ENCODE measurements at places on chromosomes 13 and 19.
A peak's percentile ranks its signal among the peaks of the same experiment; 100 is the strongest.

DNA sequence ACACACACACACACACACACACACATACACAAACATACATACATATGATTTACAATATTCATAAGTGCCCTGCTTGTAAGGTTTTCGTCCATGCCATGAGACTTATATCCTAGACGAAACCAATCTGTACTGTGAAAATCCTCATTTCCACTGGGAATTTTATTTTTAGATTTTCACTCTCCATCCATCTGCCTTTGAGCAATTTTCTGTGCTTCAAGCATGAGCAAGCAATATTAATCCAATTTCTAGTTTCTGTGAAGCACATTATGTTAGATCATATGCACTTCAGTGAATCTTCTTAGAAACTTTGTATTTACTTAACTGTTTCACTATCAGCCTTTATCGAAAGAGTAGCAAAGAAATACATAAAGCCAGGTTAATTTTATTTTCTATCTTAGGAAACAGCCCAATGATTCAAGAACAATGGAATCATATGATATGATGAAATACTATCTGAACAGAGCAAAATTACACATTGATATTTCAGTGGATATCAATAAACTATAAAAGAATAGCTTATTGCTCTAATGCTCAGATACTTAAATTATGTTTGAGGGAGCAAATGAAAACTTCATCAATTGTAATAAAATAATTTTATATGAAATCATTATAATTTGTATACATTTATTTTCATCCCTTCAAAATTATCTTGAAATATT is 1100.7 kb upstream of the MIR17HG start:
- no peak for DNase-seq

DNA sequence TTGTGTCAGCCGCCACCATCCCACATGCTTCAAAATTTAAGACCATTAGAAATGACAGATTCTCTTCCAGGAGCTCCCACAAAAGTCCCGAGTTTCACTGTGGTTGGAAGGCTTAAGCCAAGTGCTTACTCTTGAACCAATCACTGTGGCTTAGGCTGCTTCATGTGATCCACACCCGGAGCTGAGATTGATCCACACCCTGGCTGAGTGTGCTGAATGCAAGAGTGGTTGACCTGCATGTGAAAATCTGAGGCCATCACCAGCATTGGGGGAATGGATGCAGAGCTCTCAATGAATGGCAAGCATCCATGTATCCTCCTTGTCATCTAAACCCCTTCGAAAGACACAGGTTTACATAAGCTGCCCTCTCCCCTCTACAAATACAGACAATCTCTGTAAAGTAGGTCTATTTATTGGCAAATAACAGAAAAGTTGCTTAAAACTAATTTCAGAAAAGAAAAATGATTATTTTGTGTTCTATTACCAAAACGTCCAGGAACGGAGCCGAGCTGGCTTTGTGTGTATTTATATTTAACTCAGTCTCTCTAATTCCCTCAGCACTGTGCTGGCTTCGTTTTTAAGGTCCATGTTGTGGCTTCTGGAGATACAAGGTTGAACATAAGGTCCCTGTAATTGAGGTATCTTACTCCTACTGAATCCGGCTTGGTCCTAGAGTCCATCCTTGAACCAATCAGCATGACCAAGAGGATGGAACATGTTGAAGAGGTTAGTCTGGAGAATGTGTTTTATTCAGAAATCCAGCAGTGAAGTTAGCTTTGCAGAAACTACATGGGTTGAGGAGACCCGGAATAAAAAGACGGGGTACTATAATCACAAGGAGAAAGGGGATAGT is 332.4 kb downstream of the LIG4 start:
- DNase-seq = no peak

- DNase-seq = no peak
Measured at GRCh38 chr13:85108356-85108755, 690.9 kb downstream of the SLITRK6 start.

DNA sequence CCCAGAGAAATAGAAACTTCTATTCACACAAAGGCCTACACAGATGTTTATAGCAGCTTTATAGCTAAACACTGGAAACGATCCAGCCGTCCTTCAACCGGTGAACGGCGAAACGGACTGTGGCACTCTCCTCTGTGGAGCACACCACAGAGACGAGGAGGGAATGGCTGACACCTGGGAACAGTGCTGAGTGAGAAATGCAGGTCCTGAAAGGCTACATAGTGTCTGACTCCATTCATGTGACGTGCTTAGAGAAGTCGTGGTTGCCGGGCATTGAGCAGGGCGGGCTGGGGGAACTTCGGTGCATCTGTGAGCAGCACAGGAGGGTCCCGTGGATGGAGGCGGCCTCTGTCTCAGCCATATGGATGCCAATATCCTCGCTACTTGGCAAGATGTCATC is 3.1 kb upstream of the GRK1 start:
- no peak for DNase-seq

GRCh38 chr19:34220472-34221063 is 33.8 kb upstream of the GARRE1 start:
- DNase-seq = peak; percentile 21

GRCh38 chr13:112942689-112943308 is 26.2 kb upstream of the MCF2L start:
- DNase-seq = peak; percentile 94

- DNase-seq = no peak
Measured at GRCh38 chr19:16339361-16339725, 14.7 kb downstream of the KLF2 start.

DNA sequence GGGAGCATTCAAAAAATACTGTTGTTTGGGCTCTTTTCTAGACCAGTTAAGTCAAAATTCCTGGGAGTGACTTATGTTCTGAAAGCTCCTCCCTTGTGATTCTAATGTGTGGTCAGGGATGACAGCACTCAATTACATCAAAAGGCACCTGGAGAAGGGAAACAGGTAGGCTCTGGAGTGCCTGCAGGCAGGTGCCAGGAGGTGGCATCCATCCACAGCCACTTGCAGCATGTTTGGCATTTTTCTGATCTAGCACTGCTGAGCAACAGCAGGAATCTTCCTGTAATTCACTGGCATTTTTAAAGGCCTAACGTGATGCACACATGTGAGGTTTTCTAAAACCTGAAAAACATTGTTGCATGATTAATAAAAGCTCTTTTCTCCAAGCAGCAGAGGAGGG is 94.6 kb downstream of the CCNA1 start:
- no peak for DNase-seq

- no peak for DNase-seq
Measured at GRCh38 chr19:7199613-7200533, 94.3 kb downstream of the INSR start.

DNA sequence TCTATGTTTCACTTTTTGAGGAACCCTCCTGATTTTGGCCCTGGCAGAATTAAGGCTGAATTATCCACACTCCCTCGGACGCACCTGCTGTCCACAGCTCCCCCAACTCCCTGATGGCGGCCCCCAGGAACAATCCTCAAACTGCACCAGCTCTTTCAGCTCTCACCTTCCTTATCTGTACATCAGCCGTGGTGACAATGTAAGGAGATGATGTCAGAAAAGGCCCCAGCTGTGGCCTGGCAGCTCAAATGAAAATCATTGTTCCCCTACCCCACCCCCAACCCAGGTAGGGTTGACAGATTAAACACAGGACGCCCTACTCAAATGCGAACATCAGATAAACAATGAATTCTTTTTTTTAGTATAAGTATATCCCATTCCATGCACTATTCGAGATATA is 35.0 kb upstream of the KLF2 start:
- no peak for DNase-seq

GRCh38 chr13:25756912-25757311 is 294.9 kb downstream of the SHISA2 start:
- DNase-seq = no peak

- no peak for DNase-seq
Measured at GRCh38 chr13:50419896-50420295, 404.7 kb downstream of the KCNRG start.

DNA sequence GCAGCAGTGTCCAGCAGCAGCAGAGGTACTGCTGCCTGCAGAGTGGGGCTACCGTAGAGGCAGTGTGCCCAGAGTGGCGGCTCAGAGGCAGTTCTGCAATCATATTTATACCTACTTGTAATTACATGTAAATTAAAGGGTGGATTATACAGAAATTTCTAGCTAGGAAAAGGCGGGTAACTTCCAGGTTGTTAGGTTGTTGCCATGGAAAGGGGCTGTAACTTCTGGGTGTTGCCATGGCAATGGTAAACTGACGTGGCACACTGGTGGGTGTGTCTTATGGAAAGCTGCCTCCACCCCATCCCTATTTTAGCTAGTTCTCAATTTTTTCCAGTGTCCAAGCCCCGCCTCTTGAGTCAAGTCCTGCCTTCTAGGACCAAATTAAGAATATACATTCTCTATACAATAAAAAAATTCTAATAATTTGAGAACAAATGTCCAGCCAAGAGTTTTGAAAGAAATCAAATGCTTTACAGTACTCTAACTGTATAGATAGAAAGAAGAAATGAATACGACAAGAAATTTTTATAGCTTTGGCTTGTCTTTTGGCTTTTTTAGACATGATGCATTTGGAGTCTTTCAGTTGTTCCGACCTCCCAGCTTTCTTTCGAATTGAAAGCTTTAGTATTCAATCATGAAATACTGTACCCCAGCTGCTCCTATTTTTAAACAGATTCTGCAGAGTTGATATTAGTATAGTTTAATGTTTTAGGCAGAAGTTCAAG is 816.6 kb downstream of the DIAPH3 start:
- DNase-seq = no peak

- DNase-seq = no peak
Measured at GRCh38 chr19:5628919-5629481, 6.1 kb downstream of the SAFB start.

GRCh38 chr13:89458456-89458855 is 1787.3 kb downstream of the SLITRK5 start:
- no peak for DNase-seq

DNA sequence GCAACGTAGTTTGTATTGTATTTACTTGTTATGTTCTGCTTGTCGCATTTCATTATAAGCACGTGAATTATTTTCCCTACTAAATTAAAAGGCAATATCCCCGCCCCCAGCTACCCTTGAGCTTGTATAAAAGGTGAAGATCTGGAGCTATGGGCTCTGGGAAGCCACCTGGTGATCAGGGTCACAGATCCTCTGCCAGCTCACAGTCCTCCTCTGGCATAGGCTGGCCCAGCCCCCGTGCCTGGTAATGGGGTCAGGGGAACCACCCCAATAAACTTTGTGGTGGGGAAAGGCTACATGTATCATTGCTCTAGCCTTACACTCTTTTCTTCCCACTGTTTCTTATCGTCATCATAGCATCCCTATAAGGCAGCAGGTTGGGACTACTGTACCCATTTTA is 190.2 kb upstream of the TSHZ3 start:
- no peak for DNase-seq

- no peak for DNase-seq
Measured at GRCh38 chr19:32287086-32287485, 58.3 kb upstream of the ZNF507 start.

GRCh38 chr13:26221399-26221720 is 754 bp downstream of the RNF6 start:
- DNase-seq = no peak

DNA sequence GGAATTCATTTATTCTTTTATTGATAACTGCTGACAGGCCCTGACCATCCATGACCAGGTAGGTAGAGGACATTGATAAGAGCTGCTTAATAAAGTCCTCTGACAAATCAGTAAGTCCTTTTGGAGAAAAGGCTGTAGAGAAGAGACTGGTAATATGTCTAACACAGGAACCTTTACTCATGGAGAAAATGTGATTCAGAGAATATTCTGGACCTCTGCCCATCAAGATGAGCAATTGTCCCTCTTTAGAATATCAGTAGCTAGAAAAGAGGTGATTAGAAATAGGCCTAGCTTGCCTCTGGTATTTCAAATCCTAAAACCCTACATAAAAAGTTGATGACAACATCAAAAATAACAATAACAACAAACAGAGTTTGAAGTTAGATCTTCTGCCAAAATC is 642.3 kb downstream of the TBC1D4 start:
- no peak for DNase-seq

GRCh38 chr13:75787249-75787928 is 151.3 kb downstream of the LMO7 start:
- no peak for DNase-seq

DNA sequence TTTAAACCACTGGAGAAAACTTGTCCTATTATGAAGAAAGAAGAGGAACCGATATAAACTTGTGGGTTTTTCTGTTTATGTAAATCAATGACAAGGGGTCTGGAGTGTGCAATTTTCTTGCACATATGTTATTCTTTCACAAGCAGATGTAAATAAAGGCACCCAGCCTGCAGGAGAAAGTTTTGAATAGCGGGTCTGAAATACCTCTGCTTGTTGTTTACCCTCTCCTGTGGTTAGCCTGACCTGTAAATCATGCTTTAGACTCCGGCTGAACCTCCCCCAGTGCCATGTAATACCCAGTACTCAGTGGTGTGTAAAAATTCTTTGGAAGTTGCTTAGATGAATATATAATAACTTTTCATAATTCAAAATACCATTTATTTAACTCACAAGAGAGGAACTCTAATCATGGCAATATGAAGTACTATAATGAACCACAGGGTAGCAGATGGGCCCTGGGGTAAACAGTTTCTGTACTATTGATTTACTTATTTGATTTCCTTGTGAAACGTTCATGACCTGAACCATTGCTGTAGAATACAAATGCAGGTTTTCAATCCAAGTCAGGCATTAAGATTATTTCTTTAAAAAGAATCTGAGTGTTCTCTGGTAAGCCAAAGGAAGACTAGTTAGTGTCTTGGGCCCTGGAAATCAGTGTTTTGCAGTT is 245.1 kb downstream of the LMO7 start:
- no peak for DNase-seq

- no peak for DNase-seq
Measured at GRCh38 chr13:27925220-27925991, 5.6 kb downstream of the PDX1 start.

- DNase-seq = no peak
Measured at GRCh38 chr13:28495538-28496187, 735 bp upstream of the FLT1 start.

DNA sequence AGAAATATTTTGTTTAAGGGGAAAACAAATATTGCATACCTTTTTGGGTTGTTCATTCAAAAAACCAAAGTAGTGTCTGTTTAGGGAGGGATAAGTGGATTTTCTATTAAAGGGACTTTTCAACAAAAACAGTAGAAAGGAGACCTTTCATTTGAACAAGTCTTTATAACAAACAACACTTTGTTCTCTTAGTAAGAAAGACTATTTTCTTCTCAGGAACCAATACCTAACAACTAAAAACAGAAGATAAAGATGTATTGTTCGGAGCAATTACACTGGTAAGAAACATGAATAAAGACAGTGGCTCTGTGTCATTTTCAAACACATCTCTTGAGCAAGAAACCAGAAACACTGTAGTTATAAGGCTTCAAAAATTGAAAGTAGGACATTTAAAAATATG is 1610.1 kb upstream of the PCDH20 start:
- DNase-seq = no peak

DNA sequence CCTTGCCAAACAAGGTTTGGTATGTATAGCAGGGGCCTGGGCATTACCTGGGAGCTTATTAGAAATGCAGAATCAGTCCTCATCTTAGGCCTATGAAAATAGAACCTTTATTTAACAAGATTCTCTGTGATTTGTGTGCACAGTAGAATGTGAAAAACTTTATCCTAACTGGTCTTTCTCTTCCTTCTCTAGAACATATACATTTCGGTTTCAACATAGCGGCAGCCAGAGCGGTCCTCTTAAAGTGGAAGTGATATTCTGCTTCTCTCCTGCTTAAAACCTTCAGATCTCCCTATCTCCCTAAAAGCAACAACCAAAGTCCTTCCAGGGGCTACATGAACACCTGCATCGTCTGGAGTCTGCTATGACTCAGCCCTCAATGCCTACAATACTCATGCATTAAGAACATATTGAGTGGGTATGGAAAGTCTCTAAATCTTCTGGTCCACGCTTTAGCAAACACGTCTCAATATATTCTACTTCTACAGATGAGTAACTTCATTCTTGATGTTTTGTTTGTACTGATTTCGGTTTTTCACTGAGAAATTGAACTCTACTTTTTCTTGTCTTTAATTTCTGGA is 84.5 kb downstream of the SPRY2 start:
- DNase-seq = no peak
